ENCODE measurements at places on chromosomes 3 and 15.

DNA sequence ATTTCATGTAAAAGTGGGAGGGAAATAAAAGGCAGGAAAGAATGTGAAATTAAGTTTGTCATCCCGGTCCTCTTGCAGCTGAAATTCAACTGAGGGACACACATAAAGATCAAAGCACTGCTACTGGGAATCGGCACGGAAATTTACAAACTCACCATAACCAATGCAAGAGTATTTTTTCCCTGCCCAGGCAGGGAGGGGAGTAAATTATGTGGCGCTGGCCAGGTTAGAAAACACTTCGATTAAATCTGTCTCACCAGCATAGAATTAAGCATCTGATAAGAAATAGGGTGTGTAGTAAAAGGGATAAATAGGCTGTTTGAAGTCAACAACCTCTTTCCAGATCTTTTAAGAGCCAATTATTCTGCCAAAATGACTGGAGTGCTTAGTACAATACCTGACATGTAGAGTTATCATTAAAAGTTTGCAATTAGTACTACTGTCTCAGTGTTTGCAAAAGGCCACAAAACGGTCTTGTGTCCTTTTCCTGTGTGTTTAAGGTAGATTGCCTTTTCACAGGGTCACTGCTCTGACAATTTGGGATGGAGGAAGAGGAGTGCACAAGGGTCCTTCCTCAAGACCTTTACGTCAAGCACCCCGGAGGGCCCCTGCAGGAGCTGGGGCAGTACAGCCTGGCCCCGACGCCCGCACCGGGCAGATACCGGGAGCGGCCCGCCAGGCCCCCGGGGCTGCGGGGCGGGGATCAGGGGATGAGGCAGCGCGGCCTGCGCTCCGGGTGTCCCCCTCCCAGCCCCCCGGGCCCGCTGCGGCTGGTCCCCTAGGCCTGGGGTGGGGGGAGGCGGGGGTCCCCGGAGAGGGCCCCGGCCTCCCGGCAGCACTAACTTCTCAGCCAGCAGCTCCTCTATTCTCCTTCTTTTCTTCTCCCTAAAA is 651 bp downstream of the UBA3 start:
- no peak for DNase-seq

GRCh38 chr15:89307791-89308190 is 26.8 kb downstream of the POLG start:
- DNase-seq: no peak

DNA sequence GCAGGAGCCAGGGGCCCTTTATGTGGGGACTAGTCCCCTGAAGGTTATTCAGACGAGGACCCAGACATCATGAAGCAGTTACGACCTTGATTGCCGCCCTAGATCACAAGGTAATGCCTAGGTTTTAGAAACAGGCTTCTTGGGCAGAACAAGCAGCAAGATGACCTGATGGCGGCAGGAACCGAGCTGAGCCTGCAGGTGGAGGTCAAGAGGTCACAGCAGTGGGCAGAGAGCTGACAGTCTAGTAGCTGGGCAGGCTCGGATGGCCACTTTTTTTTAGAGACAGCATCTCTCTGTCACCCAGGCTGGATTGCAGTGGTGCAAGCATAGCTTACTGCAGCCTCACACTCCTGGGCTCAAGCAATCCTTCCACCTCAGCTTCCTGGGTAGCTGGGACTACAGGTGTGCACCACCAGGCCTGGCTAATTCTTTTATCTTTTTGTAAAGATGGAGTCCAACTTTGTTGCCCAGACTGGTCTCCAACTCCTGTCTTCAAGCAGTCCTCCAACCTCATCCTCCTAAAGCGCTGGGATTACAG is 83.5 kb upstream of the ABHD17C start:
- no peak for DNase-seq

GRCh38 chr3:12138044-12138443 is 20.7 kb downstream of the TIMP4 start:
- no peak for DNase-seq

DNA sequence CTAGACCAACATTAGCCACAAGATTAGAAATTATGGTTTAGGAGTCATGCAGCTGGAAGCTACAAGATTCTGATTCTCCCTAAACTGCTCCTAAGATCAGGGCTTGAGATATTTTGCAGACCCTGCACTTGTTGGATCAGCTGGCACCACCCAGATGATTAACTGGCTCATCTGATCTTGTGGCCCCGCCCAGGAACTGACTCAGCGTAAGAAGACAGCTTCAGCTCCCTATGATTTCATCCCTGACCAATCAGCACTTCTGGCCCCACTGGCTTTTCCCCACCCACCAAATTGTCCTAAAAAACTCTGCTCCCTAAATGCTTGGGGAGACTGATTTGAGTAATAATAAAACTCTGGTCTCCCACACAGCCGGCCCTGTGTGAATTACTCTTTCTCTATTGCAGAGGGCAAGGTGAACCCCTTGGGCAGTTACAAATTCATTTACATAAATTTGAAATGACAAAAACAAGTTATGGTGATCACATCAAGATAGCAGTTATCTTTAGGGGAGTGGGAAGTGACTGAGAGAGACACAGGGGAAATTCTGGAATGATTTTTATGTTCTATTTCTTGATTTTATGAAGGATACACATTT is 76.5 kb downstream of the CD200R1L start:
- no peak for DNase-seq
